Right atrium auricular region (tissue), 2 donors: ENCODE measurements at places on chromosomes 3 and 15. TPM values are rescaled to one million over a fixed set of nuclear protein-coding genes. Genes with fewer than 3 reads are reported as not detected.

- DNase-seq = no peak
Measured at GRCh38 chr3:158528076-158528674, 42.8 kb upstream of the MLF1 start.

DNA sequence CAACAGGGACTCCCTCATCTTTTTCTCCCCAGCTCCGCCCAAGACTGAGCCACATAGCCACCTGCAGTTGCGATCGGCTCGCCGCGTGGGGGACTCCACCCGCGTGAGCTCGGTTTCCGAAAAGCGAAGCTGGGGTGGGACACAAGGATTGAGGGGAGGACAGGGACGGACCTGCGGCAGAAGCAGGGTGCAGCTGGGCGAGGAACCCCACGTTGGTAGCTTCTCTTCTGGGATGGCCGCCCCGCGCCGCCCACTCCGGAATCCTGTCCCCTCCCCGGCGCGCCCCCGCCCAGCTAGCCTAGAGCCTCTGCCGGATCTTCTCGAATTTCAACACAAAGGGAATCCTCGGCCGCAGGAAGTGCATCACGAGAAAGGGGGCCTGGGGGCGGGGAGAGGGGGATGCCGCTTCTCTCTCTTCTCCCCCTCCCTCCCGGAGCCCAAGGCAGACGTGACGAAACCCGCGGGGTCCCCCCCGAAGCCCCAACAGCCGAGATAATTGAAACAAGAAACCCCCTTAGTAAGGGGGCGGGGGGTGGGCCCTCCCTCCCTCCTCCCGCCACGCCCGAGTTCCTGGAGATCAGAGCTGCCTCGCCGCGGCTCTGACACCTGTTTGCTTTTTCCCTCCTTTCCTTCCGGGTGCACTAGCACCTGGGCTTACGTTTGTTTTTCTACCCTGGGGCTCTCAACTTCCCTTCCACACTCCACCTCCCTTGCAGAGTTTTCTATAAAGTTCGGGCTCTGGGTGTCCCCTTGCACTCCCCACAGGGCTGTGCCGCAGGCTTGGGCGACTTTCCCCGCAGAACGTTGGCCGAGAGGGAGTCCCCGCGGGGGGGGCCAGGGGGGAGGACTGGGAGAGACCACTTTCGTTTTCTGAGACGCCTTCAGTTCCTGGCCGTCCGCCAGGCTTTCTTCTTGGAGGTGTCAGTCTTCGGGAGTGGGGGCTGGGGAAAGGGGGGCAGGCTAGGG is 1.3 kb upstream of the KCNH8 start:
- DNase-seq = peak; percentile 61

- DNase-seq = no peak
Measured at GRCh38 chr3:65808407-65808806, 230.3 kb downstream of the MAGI1 start.

- no peak for DNase-seq
Measured at GRCh38 chr3:107525644-107526305, 3.0 kb downstream of the BBX start.

GRCh38 chr3:124587053-124587408 is 143.2 kb upstream of the UMPS start:
- no peak for DNase-seq

GRCh38 chr3:21484057-21484827 is 266.8 kb downstream of the ZNF385D start:
- peak; percentile 63 for DNase-seq

DNA sequence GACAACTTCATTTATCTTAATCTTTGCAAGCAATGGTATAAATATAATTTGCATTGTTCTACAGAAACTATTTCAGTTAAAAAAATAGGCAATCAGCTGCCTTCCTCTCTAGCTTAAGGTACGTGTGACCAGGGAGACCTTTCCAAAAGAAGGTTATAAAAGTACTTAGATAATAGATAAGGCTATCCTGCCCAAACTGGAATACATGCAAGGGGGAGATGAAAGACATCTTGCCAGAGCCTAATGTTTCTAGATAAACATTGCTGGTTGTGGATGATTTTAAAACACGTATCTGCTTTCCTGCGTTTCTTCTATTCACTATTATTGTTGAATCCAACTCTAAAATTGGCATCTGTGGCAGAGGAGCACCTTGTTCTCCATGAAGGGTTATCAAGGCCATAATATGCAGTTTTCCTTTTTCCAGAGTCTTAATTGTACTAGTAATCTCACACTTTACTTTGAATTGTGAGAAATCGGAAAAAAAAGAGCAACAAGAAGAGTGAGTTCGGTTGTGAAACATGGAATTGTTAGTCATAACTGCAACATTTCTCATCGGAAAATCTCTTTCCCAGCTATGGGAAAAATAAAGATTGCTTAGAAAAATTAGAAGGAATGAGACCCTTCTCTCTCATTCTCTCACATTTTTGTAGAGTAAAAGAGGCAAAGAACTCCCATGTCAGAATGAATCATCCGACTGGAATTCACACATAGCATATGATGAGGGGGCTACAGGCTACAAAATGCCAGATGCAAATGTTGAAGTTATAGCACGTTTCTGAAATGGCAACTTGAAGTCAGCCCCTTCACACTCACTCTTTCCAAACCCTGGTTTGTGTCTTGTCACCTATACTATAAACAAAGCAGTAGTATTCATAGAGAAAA is 936.1 kb upstream of the NR2F2 start:
- DNase-seq = no peak

GRCh38 chr3:146387566-146387965 is 81.8 kb downstream of the PLSCR2 start:
- no peak for DNase-seq

DNA sequence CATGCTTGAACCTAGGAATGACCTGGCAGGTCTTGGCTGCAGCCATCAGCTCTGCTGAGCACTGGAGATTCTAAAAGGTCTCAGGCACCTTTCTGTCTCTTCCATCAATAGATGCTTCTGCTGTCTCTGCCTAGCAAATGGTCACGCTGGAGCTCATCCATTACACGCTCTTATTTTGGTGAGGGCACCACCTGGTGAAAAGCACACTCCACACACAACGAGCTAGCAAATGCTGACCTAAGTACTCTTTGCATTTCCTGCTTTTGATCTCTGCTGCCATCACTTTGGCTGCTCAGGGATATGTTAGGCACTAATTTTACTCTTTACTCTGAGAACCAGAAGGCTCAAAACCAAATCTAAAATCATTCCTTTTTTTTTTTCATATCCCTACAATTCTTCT is 91.3 kb downstream of the RAB11A start:
- no peak for DNase-seq

DNA sequence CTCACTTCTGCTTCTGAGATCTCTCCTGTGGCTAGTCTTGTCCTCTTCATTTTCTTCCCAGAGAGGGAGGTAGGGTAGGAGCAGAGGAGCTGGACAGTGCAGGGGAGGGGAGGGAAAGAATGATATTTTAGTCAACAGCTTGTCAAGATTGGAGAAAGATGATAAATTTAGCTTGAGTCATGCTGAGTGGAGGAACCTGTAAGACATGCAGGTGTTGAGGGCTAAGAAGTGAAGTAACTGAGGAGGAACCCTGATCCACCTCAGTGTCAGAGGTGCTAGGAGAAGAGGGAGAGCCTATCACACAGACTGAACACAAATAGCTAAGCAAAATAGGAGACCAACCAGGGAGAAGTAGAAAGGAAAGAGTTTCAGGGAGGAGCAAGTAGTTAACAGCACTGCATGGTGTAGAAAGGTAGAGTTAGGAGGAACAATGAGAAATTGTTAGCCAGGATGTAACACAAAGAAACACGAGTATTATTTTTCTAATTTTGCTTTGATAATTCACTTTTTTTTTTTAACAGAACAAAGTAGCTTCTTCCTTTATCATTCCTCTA is 108.2 kb upstream of the CHRM5 start:
- DNase-seq = no peak

DNA sequence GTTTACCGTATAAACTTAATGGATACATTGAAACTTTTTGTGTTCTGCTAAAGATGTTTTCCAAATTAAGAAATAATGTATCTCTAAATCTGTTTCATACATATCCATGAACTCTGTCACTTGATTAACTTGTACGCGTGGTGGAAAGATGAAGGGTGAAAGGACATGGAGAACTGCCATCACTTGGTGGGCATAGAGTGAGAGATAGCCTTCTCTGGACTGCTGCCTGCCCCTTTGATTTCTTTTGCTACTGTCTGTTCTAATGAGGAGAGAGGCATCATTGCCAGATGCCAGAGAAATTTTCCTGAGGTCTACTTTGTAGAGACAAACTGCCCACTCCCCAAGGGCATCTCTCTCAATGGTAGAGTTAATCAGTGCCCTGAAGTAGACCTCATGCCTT is 120.5 kb downstream of the SLMAP start:
- no peak for DNase-seq

DNA sequence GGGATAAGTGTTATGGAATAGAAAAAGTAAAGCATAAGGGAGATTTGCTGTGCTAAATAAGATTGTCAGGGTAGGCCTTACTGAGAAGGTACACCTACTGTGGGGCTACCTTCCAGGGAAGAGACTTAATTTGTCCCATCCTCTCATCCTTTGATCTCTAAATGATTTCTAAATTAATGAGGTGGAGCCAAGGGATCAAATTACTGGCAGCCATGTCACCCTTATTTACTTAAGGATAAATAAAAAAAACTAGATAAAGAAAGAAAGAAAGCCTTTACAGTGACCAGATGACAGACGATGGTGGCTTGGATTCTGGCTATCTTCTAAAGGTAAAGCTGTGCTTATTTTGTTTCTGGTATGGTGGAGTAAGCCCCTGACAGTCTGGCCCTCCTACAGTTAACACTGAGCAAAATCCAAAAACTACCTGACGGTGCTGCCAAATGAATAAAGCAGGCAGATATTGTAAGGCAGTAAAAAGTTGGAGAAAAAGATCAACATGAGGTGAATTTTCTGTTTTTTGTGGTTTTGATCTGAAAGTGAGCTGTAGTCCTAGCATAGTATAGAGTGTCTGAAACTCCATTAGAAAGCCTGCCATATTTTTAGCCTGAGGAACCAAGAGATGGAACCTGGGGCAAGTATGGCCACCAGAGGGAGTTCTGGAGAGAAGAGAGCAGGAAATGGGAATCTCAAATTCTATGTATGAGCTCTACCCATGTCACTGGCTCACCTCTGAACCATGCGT is 285.1 kb upstream of the MANF start:
- no peak for DNase-seq

- DNase-seq = no peak
Measured at GRCh38 chr3:64290161-64290560, 64.9 kb upstream of the PRICKLE2 start.

DNA sequence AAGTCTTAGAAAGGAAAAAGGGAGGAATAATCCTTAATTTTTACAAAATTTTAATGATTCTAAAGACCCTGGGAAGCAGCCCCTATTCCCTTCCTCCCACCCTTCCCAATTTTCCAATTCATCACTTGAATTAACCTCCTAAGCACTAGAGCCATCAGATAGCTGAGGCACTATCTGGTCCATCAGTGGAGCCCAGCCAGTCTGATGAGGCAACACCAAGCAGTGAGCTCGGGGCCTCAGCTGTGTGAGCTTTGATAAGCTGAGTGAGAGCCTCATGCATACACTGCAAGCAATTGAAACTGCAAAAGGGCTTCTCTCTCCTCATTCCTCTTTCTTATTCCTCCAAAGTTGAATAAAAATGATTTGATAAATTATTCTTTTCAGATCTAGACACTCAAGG is 31.9 kb downstream of the TUSC7 start:
- no peak for DNase-seq

GRCh38 chr3:53139906-53140846 is 9.9 kb upstream of the RFT1 start:
- DNase-seq = no peak

GRCh38 chr3:175432376-175433025 is 573.4 kb downstream of the NAALADL2 start:
- no peak for DNase-seq

GRCh38 chr15:58258501-58259292 is 120.5 kb downstream of the AQP9 start:
- DNase-seq = no peak

DNA sequence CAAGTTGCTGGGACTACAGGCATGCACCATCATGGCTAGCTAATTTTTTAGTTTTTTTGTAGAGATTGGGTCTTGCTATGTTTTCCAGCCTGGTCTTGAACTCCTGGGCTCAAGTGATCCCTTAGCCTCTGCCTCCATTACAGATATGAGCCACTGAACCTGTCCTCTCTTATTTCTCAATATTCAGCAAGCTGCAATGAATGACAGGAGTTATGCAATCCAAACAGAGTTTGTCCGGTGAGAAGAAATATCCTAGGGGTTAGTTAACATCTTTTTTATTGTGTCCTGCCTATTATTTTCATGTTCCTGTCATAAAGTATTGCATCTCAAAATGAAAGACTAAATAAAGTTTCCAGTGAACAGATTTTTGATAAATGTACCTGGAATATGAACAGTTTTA is 1161.4 kb downstream of the OTOL1 start:
- DNase-seq = no peak

GRCh38 chr3:128145279-128145678 is 8.0 kb upstream of the EEFSEC start:
- no peak for DNase-seq

GRCh38 chr3:129365296-129366136 is 62.9 kb downstream of the EFCAB12 start:
- no peak for DNase-seq

DNA sequence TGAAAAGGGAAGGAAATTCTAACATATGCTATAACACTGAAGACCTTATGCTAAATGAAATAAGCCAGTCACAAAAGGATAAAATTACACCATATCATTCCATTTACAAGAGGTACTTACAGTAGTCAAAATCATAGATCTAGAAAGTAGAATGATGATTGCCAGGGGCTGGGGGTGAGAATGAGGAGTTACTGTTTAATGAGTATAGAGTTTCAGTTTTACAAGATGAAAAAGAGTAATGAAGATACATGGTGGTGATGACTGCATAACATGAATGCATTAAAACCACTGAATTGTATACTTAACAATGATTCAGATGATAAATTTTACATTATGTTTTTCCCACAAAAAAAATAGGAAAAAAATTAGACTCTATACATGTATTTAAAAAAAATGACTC is 152.6 kb downstream of the SCAPER start:
- DNase-seq = no peak

- no peak for DNase-seq
Measured at GRCh38 chr15:76823890-76824289, 81.2 kb downstream of the SCAPER start.

GRCh38 chr15:62999923-63000561 is 42.5 kb upstream of the TPM1 start:
- DNase-seq = no peak

DNA sequence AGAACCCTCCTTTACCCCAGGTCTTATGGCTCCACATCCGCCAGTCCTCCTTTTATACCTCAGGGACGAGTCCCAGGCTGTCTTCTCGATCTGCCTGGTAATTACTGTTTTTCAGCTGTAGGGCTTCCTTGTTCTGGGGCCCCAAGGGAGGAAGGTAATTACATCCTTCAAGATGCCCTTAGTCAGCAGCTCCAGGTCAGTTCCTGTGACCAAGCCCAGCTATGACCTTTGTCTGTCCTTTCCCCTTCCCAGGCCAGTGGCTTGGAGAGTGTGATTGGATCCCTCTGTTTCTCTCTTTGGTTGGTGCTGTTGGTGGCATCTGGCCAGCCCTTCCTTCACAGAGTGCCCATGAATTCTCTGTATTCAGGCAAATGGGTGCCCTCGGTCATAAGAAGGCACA is 92.6 kb downstream of the AAGAB start:
- DNase-seq = no peak

ECE2 gene
- not detected for total RNA-seq

CD200R1 gene
- total RNA-seq = 0.37 TPM

TICRR gene
- not detected for total RNA-seq

DUOX2 gene
- 0.11 TPM for total RNA-seq

GOLGA8H gene
- 0.35 TPM for total RNA-seq
